Renal cortex interstitium (tissue), 15 donors: ENCODE measurements at places on chromosomes 13 and 19. TPM values are rescaled to one million over a fixed set of nuclear protein-coding genes. Genes with fewer than 3 reads are reported as not detected.

DBP gene
- polyA plus RNA-seq = 14.3 TPM

NLRP9 gene
- polyA plus RNA-seq = not detected

BEST2 gene
- 0.09 TPM for polyA plus RNA-seq

GRCh38 chr19:21138130-21138529 lies 3.7 kb upstream of the ZNF431 start:
- peak; percentile 5 for DNase-seq

DNA sequence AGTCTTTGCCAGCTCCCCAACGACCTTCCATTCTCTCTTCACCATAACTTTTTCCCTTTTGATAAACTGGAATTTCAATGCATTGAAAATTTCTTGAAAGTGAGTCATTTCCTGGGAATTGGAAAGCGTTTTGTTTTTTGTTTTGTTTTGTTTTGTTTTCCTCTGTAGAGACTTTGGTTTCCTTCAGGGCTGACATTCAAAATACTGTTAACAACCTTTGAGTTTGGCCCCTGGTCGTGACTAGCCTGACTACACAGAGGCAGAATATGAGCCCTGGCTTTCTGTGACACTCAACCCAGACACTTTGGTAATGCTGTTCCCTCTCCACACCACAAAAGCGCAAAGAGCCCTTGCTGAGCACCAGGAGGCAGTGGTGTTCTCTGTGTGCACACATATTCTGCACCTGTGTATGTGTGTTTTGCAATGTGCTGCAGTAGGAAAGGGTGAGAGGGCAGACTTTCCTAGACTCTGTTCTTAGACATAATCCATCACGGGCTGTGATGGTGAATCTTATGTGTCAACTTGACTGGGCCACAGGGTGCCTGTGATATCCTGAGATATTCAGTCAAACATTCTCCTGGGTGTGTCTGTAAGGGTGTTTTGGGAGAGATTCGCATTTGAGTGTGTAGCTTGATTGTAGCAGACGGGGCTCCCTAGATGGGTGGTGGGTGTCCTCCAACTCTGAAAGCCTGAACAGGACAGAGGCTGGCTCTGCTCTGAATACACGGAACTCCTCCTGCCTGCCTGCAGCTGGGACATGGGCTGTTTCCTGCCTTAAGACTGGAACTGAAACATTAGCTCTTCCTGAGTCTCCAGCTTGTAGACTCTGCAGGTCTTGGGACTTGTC lies 29.5 kb upstream of the ANKRD10 start:
- no peak for DNase-seq

- no peak for DNase-seq
Observed at GRCh38 chr13:74129500-74130191, 4.6 kb downstream of the KLF12 start.
